RCC 7860 (cell line): ENCODE measurements at places on chromosomes 5 and 9.

- no peak for DNase-seq
Observed at GRCh38 chr5:52804981-52805380, 17.3 kb downstream of the ITGA1 start.

DNA sequence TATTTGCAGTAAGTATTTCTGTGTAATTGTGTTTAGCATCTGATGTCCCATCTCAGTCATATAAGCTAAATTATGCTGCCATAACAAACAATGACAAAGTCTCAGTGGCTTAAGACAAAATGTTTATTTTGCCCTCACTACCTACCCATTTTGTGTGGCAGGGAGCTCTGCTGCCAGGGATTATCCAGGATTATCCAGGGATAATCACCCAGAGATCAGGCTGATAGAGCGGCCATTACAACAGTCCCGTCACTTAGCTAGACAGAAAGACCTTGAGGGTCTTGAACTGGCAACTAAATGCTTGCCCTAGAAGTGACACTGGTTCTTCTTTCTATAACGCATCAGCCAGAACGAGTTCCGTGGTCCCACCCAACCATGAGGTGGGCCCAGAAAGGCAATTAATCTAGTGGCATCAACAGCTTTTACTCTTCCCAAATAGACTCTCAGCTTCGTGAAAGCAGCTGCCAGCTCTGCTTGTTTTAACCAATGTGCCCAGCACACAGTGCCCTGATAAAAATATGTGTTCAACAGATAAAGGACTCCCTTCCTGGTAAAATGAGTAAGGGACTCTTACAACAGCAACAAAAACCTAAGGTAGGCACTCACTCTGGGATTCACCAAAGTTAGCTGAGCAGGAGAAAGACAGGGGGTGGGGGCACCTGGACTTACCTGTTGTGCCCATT, 22.8 kb downstream of the CCDC69 start:
- DNase-seq, result no peak

GRCh38 chr5:109479260-109479860, 69.6 kb upstream of the PJA2 start:
- peak; percentile 31 for DNase-seq

DNA sequence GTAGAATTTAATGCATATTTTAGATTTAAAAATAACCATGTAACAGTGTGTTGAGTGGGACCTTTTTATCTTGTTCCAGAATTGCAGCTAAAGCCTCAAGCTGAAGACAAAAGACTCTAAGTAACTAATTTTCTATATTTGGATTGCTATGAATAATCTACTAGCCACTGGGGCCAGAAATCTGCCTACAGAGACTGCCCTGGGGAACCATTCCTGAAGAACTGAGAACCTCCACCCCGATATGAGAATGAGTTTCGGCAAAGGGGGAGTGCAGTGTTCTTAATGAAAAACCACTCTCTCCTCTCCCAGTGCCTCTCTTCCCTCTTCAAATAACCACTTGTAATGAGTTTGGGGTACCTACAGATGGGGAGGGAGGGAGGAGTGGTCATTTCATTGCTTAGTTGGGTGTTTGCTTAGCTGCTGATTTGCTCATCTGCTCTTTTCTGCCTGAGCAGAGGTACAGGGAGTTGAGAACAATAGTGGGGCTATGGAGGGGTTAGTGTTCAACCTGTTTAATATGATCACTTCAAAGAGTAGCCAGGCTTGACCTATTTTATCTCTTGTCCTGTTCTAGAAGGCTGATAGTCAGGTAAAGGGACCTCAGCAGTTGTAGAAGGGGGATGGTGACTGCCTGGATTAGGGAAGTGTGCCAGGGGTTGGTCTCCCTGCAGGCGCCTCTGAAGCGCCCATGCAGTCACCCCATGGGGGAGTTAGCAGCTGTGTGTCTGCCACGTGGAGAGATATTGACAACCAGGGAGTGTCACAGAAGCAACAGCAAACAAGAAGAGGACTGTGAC, 47.7 kb downstream of the ATG10 start:
- DNase-seq, result no peak

DNA sequence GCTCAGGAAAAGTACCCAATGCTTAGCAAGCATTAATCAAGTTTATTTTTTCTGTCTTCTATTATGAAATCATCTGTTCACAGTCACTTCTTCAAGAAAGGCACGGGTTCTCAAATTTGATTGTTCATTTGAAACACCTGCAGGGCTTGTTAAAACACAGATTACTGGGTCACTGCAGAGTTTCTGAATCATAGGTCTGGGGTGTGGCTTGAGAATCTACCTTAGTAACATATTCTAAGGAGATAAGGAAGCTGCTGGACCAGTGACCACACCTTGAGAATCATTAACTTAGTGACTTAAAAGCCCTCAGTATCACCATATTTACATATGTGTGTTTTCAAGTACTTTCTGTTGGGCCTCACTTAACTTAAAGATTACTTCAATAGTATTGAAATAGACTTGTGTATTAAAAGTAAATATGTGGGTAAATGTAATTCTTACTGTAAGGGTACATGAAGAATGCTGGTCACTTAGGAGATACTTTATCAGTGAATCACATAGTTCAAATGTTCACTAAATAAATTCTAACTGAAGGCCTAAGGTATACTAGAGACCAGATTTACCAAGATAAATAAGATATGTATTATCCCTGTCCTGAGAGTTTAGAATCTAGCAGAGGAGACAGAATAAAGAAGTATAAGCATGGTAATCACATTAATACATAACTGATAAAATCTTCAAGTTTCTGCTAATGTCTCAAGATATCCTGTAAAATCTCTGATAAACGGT, 1342.1 kb upstream of the C9orf72 start:
- peak; percentile 69 for DNase-seq

- DNase-seq, result no peak
Observed at GRCh38 chr9:223152-223551, 8.5 kb downstream of the DOCK8 start.

GRCh38 chr5:31106691-31107090, 86.8 kb upstream of the CDH6 start:
- peak; percentile 88 for DNase-seq

DNA sequence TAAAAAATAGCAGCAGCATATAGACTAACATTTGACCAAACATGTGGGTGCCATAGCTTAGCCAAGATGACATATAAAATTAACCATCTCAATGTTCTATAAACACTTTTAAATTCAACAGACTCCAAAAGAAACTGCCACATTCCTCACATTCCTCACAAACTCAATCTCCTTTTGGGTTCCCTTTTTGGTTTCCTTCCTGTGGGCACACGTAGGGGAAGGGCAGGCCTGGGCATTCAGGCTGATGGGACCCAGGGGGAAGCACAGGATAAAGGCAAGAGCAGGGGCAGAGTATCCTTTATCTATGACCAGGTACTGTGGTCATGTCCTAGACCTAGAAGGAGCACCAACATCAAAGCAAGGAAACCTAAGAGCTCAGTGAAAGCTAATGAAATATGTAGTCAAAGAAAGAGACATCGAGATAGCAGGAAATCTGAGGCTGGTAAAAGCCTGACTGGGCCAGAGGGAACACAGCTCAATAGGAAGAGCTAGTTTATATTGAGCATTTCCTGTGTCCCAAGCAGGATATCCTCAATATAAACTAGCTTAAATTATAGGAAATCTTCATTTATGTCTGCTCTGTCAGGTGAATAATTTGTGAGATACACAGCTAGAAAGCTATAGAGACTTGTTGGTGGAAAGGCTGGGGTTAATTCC, 13.6 kb upstream of the ERAP1 start:
- no peak for DNase-seq

DNA sequence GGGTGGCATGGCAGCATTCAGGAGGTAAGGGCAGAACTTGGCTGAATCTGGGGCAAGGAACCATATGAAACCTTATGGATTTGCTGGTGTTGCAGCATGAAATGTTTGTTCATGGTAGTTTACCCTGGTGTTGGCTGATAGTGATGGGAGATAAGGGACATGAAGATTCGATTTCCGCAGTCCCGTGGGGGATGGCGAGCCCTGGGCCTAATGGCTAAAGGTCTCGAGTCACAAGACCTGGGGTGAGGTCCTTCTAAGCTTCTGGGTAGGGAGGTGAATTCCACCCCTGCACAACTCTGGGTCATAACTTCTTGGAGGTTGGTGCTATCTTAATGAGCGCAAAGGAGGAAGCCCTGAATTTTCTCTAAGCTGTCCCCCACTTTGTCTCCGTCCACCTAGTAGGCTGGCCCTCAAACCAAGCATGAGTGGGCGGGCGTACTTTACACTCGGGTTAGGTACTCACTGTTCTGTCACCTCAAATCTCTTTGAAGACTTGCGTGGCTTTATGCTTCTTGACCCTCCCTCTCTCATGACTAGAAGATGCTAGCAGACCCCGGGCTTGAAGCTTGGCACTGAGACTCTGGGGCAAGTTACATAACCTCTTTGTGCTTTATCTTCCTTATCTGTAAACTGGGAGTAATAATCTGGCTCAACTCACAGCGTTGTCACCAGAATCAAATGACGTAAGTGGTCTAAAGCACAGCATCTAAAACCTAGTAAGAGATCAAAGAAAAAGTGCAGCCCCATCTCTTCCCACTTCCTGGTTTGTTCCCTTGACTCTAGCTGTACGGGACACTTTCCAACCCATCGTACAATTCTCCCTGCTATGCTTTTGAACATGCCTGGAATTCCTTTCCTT, 72.5 kb downstream of the BASP1 start:
- no peak for DNase-seq

GRCh38 chr5:60972231-60972630, 27.2 kb downstream of the NDUFAF2 start:
- DNase-seq, result no peak

- DNase-seq, result no peak
Observed at GRCh38 chr5:25414742-25415141, 770.0 kb upstream of the CDH10 start.

- no peak for DNase-seq
Observed at GRCh38 chr9:76608575-76609273, 149.7 kb downstream of the GCNT1 start.

- DNase-seq, result no peak
Observed at GRCh38 chr5:159105145-159106053, 5.7 kb upstream of the EBF1 start.

DNA sequence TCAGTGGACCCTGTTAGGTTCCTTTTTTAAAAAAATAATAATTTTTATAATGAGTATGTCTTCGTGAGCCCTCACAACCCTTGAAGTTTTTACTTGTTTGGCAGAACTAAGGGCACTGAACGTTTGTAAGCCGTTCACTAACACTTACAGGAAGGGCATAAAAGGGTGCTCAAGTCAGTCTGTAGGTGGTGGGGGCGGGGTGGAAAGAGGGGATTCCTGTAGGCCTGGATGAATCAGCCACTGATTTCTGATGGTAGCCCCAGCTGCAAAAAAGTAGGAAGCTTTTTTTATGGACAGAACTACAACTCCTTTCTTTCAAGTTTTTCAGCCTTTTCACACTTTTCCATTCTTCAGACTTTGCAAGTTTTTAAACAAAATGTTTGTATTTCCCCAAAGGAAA, 35.8 kb downstream of the PIK3R1 start:
- DNase-seq, result no peak

- DNase-seq, result no peak
Observed at GRCh38 chr5:170662966-170663365, 120.6 kb upstream of the GABRP start.

DNA sequence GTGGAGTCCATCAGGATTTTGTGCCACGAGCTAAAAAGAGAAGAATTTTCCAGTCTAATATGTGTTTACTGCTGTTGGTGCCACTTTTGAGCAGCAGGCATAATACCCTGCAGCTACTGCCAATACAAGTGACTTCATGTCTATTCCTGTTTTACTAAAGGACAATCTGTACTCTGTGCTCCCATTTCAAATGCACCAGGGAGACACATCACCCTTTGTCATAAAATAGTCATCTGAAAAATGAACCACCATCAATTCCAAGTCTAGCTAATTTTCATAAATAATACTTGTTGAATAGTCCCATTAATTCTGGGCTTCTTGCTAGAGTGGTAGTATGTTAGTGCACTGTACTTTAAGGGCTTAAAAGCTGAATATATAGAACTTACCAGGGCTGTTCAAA, 8.9 kb upstream of the PKD2L2 start:
- DNase-seq, result no peak

DNA sequence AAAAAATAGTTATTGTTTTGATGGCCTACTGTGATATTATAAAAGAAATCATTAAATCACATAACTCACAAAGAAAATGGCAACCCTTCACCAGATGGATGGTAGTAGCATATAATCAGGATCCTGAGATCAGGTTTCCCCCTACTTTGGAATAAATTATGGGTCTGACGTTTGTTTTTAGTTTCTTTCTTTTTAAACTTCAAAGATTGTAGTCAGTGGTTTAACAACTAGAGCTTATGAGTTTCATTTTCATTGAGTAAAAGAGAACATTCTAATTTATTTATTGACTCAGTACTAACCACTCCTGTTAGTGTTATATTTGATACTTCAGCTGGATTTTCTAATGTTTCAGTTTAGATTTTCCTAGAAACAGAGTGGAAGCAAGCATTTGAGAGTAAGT, 218.0 kb upstream of the PCSK5 start:
- DNase-seq, result no peak

DNA sequence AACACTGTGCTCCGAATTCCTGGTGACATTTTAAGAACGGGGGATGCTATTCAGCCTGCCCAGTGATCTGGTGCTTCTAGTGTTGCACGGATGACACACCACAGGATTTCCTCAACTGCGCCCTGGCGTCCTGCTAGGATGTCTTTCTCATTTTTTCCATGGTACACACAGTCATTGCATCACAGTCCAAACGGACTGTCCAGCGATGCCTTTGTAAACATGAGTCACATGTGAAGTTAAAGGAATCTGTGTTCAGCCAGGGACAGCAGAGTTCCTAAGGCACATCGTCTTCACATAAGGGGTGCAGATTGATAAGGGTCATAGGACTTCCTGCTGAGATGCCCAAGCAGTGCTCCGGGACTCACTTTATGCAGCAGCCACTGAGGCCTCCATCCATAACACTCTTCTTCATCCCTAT, 9.3 kb upstream of the PTPN3 start:
- peak; percentile 75 for DNase-seq

DNA sequence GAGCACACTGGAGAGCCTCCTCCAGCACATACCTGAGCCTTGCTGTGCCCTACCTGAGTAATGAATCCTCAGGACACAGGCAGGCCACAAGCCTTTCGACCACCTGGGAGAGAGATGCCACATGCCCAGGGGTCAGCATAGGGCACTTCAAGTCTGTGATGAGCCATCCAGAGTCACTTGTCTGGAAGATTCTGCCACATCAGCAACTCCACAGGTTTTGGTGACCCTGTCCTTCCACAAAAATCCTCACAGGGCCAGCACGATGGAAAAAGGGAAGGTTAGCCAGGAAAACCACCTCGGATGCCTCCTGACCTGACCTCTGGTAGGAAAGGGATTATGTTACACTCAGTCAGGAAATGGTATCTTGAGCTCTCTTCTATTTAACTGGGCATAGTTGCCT, 46.8 kb downstream of the FRMD3 start:
- no peak for DNase-seq

DNA sequence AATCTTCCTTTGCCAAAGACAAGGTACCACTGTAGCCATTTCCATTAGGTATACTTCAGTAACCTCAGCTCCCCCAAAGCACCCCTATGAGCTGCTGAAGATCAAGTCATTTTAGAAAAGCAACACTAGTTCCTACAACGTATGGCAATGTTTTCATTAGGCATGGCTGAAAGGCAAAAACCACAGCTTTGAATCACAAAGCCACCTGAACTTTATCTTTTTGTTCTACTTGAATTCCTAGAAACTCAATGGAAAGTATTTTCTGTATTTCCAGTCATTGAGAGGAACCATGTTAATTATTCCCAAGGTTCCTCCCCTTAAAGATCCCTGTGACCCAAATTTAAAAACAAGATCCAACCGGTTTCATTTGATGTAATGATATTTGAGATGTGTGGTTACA, 152.1 kb downstream of the EFNA5 start:
- DNase-seq, result no peak

- no peak for DNase-seq
Observed at GRCh38 chr9:136532799-136533774, 12.8 kb downstream of the NOTCH1 start.
